Fibroblast of the conjunctiva (primary cell): ENCODE measurements at places on chromosomes 4 and X.

- DNase-seq = no peak
Measured at GRCh38 chrX:10017872-10018271, 50.7 kb downstream of the CLDN34 start.

GRCh38 chr4:10949039-10949733, 264.6 kb upstream of the CLNK start:
- DNase-seq = no peak

DNA sequence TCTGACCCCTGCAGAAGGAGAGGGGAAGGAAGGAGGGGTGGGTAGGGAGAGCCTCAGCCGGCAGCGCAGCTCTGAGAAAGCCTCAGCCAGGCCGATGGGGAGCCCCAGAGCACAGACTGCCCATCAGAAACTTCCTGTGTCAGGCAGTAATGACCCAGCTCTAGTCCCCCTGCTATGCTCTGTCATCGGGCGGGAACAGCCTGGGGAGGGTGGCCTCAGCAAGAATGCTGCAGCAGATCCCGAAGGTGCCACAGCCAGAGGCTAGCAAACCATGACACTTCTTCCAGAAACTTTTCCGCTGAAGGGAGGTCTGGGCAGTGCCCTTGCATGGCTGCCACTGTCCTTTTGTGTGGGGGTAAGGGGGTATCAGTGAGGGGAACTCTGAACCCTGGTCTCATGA, 279.0 kb downstream of the BCOR start:
- DNase-seq = no peak

DNA sequence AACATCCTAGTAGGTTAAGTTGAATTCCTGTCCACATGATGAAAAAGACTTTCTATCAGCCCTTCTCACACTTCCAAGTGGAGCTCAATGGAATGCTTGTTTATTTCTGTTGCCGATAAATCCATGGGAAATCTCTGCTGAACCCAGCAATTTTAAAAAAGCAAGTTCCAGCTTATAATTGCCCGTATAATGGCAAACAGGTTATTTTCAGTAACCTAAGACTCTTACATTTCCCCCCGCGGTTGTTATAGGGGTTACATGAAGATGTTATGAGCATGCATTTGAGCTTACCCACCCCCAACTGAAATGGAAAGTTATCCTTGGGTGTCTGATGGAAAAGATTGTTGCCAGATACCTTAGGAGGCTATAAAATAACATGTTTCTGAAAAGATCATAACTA, 136.2 kb downstream of the PALLD start:
- no peak for DNase-seq

- peak; percentile 55 for DNase-seq
Measured at GRCh38 chr4:88333741-88334405, 44.8 kb upstream of the HERC6 start.

GRCh38 chr4:104682311-104682710, 187.6 kb upstream of the CXXC4 start:
- DNase-seq = no peak

GRCh38 chrX:16836371-16836770, 33.8 kb downstream of the RBBP7 start:
- DNase-seq = no peak

DNA sequence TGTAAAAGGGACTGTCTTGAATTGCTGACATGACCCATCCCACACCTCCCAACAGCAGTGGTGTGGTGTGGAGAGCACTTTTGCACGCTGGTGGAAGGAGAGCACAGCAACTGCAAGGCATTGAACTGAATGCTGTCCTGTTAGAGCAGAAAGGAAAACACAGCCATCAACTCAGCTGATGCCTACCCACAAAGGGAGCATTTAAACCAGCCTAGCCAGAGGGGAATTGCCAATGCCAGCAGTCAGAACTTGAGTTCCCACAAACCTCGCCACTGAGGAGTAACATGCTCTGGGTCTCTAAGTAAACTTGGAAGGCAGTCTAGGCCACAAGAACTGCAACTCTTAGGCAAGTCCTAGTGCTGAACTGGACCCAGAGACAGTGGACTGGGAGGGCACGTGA, 31.9 kb downstream of the MAGED4 start:
- no peak for DNase-seq

DNA sequence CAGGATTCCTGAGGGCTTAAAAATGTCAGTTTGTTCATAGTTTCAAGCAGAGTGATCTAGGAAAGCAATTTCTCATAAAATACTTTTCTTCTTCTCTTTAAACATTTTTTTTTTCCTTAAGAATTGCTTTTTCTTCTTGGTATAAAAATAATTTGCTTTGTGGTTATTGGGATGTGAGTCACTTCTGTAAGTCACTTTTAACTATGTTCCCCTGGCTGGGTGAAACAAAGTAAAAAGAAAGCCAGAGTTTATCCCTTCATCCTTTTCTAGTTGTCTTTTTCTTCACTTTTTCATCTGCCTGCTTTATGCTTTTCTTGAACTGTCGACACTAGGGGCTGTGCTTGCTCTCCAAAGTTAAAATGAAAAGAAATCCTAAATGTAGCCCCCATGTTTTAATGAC, 33.5 kb downstream of the ARSJ start:
- DNase-seq = no peak

DNA sequence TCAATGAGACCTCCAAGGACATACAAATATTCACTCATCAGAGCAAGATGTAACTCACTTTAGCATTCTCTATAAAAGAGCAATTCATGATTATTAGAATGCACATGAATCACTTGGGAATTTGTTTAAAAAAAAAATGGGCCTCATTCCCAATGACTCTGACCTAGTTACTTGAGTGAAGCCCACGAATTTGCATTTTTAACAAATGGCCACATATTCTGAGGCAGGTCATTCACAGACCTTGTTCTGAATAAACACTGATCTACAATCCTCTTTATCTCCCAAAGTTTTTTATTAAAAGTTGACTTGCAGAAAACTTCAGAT, 255.1 kb upstream of the VEGFC start:
- no peak for DNase-seq

DNA sequence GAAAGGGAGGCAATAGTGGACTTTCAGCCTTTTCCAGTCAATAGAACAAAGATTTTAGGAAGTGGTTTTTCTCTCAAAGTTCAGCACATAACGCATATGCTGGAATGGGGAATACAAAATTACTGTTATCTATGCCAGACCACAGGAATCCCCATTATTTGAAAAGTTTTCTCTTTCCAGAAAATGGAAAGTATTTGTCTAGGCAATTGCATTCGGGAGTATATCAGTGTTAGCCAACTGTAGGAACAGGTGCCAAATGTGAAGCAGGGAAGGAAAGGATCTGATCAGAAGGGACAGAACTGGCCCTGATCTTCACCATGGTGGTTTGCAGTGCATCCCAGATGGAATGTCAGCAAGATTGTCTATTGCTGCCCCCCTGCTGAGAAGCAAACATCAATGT, 213.6 kb downstream of the CPE start:
- no peak for DNase-seq

DNA sequence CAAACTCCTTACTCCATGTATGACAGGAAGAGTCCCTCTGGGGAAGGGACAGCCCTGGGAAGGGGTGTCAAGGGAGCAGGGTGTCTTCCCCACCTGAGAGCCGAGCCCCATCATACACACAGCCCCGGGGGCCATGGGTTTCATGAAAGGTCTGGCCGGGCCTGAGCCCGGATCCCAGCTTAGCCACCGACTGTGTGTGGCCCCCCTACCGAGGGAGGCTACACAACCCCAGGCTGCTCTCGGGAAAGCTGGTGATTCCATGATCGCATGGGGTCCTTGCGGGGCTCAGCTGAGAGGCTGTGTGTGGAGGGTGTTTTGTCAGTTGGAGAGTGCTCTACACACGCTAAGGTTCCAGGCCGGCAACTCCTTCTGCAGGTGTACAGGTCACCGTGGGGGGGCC, 55.6 kb downstream of the SORCS2 start:
- no peak for DNase-seq

- DNase-seq = no peak
Measured at GRCh38 chr4:145882604-145883003, 56.0 kb downstream of the ZNF827 start.

DNA sequence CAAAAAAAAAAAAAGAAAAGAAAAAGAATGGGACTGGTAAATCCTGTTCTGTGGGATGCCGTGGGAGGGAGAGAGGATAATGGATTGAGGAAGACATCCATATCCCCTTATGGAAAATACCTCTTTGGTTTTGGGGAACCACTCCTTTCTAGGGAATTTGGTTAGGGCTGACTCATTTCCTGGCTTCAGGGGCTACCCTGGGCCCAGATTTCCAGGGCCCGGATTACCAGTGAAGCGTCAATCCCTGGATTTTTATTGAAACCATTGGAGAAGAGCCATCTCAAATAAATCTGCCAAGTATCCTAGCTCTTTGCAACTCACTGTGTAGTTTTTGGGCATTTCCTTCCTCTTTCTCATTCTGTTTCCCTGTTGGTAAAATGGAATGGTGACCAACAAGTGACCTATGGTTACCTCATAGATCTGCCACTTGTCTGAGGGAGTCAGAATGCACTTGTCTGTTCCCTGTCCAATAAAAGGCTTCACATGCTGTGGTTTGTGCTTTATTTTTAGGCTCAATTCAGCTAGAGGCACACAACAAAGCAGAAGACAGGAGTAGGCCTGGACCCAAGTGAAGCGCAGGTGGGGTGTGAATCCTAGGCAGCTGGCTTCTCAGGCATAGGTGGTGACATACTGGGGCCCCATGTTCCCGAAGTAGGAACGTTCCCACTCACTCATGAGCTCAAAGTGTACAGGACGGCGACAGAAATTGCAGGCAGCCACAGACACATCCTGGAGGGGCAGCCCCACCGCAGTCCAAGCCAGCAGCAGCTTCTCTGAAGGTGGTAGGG, 8.6 kb downstream of the APEX2 start:
- no peak for DNase-seq

- DNase-seq = no peak
Measured at GRCh38 chr4:159046683-159047082, 56.2 kb upstream of the RAPGEF2 start.

GRCh38 chr4:54165438-54165837, 63.7 kb upstream of the PDGFRA start:
- peak; percentile 53 for DNase-seq

GRCh38 chrX:37476571-37477170, 94.8 kb upstream of the LANCL3 start:
- no peak for DNase-seq

GRCh38 chr4:13299343-13299742, 184.8 kb downstream of the RAB28 start:
- no peak for DNase-seq

DNA sequence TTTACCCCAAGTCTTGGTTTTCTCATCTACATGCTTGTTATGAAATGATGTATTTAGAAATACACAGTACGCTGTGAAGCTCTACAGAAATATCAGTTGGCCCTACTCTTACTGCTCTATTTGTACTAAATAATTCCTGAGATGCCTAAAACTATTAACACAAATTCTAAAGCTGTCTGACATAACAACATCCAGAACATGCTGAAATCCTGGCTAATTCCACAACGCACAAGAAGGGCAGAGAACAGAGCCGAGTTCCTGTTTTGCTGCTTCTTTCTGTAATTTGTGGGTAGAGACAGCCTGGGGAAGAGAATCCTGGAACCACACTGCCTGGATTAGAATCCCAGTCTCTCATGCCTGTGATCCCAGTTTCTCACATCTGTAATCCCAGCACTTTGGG, 59.0 kb downstream of the ZNF827 start:
- peak; percentile 42 for DNase-seq

DNA sequence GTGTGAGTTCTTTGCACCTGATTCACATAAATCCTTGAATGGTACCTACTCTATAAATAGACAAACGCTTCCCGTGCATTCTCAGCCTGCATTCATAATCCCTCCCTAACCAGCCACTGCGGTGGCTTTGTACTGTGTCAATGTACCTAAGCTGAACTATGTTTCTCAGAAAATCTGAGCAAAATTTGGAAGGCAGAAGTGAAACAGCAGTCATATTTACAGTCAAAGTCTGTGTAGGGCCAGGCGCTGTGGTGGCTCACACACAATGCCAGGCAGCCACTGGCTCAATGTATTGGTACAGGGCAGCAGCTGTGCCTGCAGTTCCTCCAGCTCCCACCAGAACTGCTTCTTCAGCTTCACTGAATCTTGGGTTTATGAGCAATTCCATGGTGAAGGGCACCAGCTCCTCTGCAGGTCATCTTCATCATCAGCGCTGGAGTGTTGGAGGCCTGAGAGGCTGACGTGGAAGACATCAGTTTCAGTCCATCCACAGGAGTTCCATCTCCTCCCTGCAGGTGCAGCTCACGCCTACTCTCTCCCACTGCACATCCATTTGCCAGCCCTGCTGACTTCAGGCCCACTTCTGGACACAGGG, 32.3 kb upstream of the IRF2 start:
- DNase-seq = no peak

DNA sequence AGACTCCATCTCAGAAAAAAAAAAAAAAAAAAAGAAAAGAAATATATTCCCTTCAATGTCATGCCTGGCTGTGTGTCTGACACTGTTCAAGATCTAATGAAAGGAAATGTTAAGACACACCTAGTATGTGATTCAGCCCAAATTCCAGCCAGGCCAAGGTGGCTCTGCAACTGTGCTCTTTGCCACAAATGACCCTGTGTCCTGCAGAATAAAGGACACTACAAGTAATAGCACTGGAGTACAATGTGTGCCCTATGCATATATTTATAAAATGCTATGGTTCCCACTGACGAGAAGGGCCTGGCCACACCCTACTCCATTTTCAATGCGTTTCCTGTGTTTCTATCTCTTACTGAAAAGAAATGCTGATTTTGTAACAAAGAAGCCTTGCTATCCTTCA, 98.0 kb upstream of the SORBS2 start:
- no peak for DNase-seq

DNA sequence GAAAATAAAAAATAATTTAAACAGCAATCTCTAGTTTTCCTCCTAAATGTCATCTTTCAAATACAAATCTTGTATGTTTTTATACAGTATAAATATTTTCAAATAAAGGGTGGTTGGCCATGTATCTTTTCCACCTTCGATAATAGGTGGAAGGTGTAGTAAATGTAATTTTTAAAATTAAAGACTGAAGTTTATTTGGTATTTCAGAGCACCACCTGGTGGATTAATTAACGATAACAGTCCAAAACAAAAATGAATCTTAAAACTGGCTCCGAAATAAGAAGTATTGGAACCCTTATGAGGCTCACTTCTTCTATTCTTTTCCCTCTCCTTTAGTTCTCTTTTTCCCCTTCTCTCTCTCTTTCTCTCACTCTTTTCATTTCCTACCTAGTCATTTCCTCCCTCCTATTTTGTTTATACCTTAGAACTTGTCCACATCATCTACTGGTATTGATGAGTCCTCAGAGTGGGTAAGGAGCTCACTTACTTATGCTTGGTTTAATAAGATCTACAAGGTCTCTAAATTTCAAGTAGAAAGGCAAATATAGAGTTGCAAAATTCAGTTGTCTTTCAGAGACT, 82.9 kb upstream of the EXOC1L start:
- DNase-seq = no peak

- no peak for DNase-seq
Measured at GRCh38 chr4:89725268-89725667, 111.7 kb downstream of the SNCA start.
